Left ventricle myocardium superior (tissue), 1 donor: ENCODE measurements at places on chromosomes 2 and 18. TPM values are rescaled to one million over a fixed set of nuclear protein-coding genes. Genes with fewer than 3 reads are reported as not detected.
A peak's percentile ranks its signal among the peaks of the same experiment; 100 is the strongest.

GRCh38 chr18:57461652-57462269 is 26.6 kb downstream of the ONECUT2 start:
- no peak for DNase-seq

GRCh38 chr2:164890544-164890943 is 48.9 kb upstream of the COBLL1 start:
- DNase-seq, result no peak

DNA sequence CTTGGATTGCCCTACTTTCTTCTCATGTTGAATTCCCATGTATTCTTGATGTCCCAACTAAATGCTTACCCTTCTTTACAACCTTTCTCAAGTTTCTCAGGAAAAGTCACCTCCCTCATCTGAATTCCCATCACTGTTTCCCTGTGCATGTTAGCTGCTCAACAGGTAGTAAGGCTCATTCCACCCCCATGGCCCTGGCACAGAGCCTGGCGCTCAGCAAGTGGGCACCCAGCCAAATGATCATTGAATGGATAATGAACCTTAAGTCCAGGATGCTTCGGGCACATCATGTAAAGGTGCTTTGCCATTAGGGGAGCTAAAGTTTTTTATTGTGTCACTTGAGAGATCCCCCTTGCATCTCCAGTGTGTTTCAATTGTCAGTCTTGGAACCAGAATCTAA is 124.0 kb downstream of the PKP4 start:
- no peak for DNase-seq

POMC gene
- total RNA-seq, result 5.3 TPM

DNA sequence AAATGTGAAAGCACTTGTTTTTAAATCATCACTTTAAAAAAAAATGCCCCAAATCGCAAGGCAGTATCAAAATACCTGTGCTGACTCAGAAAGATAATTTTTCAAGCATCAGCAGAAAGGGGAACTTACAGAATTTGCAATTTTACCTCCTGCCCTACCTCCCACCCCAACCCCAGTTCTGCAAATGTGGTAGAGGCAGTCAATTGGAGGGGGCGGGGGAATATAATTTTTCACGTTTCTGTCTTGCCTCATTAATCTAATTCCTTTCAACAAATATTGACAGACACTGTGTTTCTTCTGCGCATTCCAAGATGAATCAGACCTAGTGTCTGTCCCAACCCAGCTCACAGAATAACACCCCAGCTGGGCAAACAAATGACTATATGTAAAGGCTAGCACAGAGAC is 76.8 kb downstream of the ALPK2 start:
- DNase-seq, result no peak

DNA sequence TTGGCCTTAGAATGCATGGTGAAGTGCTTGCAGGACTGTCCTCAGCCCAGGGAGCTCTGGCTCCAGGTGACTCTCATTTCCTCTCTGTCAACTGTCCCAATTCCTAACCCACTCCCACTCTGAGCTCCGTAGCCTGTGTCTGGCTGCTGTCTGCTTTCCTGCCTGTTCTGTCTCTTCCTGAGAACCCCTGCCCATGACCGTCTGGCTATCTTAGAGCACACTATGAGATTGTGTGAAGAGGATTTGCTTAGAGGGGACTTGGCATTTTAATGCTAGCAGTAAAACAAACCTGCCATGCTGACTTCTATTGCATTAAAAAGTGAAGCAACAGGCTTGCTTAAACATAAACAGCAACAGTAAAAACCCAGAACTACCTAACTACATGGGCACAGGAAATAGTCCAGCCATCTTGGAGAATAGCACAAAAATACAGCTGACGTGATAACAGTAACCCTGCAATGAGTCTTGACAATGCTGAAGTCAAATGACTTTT is 234.7 kb downstream of the PRKCE start:
- no peak for DNase-seq

GRCh38 chr2:172062402-172063004 is 22.8 kb upstream of the DLX1 start:
- no peak for DNase-seq

GRCh38 chr18:59012815-59013705 is 126.6 kb upstream of the SEC11C start:
- DNase-seq, result no peak

DNA sequence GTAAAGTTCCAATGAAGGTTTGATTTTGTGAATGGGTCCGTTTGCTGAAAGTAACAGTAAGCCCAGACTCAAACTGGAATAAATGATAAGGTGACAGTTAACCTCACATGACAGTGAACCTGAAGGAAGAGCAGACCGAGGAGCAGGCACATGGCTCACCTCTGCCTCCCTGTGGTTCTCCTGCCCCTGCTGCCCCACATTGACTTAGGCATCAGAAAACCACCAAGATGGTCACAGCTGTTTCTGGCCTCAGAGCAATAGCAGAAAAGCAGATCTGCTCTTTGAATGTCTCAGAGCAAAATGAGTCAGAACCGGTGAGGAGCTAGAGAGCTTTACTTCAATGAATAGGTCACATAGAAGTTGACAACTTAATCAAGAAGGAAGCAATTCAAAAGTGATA is 487.6 kb downstream of the METTL4 start:
- DNase-seq, result peak; percentile 19

GRCh38 chr2:184562532-184562931 is 35.8 kb upstream of the ZNF804A start:
- no peak for DNase-seq

CHRND gene
- total RNA-seq, result not detected

- DNase-seq, result peak; percentile 66
These were observed at the start of gene PLEK for GRCh38 chr2:68365087-68365486. TSS of gene PLEK (plus strand) at chr2:68365282. CDS start at chr2:68365352, 70 bp downstream.

DNA sequence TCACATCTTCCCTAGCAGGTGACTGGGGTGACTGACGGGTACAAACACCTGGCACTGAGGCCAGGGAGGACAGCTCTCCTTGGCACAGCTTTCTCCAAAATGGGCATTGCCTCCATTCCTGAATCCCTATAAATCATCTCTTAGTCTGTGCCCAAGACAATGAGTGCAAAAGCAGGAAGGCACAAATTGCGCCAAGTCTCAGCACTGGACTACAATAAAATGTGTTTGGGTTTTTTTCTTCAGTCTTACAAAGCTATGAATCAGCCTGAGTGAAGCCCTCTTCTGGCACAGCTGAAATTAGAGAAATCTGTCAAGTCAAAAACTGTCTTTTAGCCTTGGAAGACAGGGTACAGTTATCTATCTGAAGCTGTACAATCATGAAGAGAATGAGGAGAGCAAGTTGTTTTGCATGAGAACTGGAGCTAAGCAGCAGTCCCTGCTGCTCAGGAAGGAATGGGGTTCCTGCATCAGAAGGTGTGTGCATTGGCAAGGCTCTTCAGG is 90.8 kb downstream of the EPB41L3 start:
- DNase-seq, result no peak

- no peak for DNase-seq
These were observed 4.5 kb upstream of the FHL2 start for GRCh38 chr2:105403241-105403782.

ARHGEF4 gene
- total RNA-seq, result 3.8 TPM

DNA sequence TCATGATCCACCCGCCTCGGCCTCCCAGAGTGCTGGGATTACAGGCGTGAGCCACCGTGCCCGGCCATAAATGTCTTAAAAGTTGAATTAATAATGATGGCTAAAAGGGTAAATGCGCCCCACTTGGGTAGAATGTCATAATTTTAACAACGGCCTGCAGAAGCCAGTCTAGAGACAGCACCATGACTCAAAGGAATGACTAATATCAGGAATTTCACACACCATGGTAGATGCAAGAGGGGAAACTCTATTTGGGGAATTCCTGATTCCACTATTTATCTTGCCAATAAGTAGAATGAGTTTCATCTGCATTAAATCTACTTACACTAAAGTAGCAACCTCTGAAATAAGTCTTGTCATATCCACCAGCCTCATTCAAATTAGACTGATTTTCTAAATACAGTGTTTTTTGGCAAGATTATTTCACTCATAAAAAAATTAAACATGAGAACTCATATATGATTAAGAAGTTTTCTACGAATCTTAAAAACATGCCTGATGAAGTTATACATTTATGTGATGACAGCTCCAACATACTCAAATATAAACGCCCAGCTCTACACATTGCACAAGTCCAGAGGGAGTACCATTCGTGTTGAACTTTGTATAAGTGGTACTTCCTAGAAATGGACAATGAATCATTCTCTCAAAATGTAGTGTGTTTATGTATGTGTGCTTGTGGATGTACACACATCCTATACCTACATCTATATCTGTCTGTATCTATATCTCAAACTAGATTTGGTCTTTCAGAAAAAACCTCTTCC is 309.7 kb downstream of the IRS1 start:
- no peak for DNase-seq

GAD1 gene
- total RNA-seq, result not detected

GRCh38 chr2:134296301-134296700 is 42.4 kb downstream of the MGAT5 start:
- DNase-seq, result no peak

DNA sequence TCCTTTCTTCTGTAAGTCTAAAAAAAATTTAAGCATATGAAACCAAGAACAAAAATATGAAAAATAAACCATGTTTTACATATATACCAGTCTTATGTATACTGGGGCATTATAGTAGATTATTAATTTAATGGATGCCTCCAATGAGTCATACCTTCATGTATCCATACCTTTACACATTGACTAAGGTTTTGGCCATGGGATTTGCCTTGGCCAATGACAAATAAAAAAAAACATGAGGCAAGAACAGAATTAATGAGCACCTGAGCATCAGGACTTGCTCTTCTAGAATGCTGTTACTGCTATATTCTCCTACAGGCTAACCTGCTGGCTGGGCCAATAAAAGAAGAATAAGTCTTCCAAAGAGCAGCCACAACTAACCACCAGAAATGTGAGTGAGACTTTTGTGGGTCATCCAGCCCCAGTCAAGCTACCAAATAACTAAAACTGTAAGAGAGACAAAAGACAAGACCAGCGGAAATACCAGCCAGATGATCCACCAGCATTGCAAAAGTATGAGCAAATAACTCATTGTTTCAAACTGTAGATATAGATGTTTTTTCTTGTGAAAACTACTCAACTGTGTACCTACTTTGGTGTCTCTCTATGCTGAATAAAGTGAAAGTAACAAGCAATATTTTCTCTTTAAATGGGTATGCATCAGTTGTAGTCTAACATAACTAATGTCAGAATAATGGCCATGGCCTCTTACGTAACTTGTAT is 749.6 kb upstream of the VRK2 start:
- no peak for DNase-seq

CIB4 gene
- not detected for total RNA-seq
